NCI-H526 (cell line): ENCODE measurements at places on chromosomes 3 and 15.

GRCh38 chr3:127762077-127762786 is 60.1 kb downstream of the MGLL start:
- DNase-seq: no peak

- DNase-seq: no peak
Measured at GRCh38 chr3:126935756-126936509, 47.0 kb upstream of the PLXNA1 start.

DNA sequence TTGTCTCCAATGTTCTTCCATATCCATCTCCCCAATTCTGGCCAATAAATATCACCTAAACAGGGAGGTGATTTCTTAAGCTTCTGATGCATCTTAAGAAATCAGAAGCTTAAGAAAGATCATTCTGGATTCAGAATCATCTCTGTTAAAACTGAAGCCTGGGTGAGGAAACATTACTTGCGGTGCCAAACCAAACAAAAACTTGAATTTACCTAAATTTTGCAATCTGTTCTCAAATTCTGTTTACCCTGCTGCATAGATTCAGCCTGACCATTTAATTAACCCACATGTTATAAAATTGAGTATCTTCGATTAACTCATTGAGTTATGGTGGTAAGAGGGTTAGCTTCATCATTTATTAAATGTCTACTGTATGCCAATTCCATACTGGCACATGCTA is 204.4 kb upstream of the ZNF385D start:
- DNase-seq: no peak

DNA sequence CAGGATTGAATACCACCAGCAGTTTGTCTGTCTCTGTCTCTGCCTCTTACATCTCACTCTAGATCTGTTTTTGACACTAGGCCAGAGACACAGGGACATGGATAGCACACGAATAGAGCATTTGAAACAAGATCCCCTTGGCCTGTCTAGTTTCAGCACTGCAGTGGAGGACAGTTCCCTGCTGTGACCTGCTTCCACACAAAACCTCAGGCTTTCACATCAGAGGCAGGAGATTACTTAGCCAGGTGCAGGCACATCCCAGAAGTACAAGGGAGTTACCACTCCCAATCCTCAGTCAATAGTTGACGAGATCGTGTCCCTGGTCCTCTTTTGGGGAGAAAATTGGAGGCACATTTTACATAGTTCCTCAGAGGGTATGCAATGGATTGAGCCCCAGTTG is 34.0 kb upstream of the CCK start:
- no peak for DNase-seq

- peak; percentile 76 for DNase-seq
Measured at GRCh38 chr15:71440489-71441110, 325.3 kb downstream of the THSD4 start.

DNA sequence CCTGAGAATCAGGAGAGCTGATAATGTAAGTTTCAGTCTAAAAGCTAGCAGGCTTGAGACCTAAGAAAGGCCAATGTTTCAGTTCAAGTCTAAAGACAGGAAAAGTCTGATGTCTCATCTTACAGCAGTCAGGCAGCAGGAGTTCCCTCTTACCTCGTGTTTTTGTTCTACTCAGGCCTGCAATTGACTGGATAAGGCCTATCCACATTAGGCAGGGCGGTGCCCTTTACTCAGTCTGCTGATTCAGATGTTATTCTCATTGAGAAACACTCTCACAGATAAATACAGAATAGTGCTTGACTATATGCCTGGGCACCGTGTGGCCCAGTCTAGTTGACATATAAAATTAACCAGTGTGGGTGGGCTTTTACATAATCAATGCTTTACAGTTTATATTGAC is 122.4 kb downstream of the NR1D2 start:
- no peak for DNase-seq

DNA sequence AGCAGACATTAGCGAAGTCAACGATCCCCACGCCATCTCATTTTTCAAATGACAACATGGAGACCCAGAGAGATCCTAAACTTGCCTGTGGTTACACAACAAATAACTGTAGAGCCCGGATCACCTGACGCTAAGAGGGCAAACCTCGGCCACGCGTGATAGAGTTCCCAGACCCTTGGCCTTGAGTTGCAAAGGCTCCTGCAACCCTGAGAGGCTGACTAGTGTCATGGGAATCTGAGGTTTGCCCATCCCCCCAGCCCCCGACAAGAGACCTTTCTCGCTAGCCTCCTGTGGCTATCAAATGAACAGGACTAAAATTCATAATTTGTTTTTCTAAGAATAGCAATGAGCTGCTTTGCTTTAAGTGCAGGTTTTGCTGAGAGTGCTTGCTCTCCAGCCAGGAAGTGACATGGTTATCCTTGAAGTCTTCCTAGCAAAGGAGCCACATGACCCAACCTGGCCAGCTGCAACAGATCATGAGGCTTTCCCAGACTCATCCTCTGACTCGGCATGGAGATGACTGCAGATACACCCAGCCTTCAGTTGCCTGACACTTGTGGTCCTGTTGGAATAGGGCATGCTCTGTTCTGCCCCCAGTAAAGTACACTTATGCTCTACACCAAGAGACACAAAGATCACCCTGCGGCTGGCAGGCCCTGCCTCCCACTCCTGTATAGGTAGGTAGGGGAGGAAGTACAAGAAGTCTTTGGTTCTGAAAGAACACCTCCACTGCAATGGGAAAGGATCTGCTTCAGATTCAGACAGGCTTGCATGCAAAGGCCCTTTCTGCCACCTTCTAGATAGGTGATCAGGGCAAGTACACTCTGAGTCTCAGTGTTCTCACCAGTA is 36.0 kb downstream of the MCF2L2 start:
- no peak for DNase-seq

GRCh38 chr15:69388260-69388705 is 25.9 kb upstream of the KIF23 start:
- DNase-seq: no peak

DNA sequence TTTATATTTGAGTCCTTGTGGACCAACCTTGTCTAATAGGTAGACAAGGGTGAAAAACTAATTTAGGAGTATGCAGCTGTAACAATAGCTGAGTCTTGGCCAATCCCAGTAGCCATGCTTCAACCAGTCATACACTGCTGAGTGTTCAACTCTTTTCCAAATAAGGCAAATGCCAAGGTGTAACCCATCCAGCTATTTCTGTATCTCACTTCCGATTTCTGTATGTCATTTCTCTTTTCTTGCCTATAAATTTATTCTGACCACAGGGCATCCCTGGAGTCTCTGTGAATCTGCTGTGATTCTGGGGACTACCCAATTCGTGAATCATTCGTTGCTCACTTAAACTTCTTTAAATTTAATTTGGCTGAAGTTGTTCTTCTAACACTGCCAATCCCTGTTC is 93.2 kb downstream of the MAGI1 start:
- DNase-seq: no peak

- DNase-seq: no peak
Measured at GRCh38 chr15:38058596-38059075, 124.2 kb downstream of the TMCO5A start.

DNA sequence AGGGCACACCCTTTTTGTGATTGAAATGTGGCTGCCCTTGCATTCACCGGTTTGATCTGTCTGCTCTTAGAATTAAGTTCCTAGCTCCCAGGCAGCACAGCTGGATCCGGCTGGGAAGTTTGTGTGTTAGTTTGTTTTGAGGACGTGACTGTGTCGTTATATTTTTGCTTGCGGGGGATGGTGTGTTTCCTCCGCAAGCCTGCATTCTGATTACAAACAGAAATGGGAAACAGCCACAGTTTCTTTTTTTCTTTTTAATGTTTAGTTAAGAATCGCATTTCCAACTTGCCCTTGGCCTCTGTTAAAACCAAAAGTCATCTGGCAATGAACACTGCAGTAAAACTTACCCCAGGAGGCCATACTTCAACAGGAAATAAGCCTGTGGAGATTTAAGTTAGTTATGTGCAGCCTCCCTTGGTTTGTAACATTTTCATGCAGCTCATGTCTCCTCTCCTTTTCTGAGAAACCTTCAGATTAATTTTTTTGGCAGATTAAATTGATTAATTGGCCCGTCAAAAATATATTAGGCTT is 888 bp downstream of the TMOD3 start:
- DNase-seq: peak; percentile 75

- no peak for DNase-seq
Measured at GRCh38 chr3:38828681-38829080, 12.7 kb upstream of the SCN10A start.

GRCh38 chr3:65583188-65583587 is 455.5 kb downstream of the MAGI1 start:
- DNase-seq: no peak

DNA sequence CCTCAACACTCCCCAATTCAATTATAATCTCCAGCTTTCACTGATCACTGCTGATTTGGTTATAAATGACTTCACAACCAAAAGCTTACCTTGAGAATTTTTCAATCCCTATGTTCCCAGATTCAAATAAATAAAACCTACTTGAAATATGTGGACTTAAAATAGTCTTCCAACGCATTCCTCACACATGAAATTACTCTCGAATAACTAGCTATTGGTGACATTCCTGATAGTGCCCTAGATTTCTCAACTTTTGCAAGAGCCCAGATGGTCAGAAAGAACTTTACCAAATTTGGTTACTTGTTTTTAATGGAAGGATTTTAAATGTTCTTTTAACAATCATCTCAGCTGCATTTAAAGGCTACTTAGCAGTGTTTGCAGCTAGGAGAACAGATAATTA is 605.5 kb downstream of the FHIT start:
- no peak for DNase-seq

DNA sequence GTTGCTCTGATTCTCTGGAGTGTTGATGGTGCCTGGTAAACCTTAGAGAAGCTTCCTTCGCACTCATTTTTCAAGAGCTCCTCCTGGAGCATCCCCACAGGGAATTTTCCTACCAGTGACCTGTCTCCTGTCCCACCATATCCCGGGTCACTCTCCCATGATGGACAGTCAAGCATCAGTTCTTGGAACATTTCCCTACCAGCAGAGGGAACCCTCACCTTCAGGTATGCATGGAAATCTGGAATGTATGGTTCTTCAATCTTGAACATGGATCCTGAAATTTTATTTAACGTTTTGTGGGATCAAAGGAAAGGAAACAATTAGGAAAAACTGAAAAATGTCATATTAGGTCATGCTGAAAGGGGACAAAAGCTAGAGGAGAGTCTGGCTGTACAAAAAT is 153.8 kb downstream of the SPATA16 start:
- no peak for DNase-seq

DNA sequence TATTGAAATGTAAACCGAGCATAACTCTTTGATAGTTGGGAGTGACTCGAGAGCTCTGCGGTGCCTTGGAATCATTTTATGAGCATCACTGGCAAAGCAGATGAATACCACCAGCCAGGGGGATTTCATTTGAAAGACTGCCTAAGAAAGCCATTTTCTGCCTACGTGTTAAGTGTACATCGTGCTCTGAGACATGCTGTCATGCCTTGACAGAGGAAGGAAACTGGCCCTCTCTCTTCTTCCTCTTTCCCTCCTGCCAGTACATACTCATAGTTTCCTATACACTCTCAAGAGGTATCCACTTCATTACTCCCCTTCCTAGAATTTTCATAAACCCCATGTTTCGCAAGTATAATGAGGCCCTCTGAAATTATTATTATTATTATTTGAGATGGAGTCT is 8.8 kb downstream of the BCL2A1 start:
- no peak for DNase-seq

DNA sequence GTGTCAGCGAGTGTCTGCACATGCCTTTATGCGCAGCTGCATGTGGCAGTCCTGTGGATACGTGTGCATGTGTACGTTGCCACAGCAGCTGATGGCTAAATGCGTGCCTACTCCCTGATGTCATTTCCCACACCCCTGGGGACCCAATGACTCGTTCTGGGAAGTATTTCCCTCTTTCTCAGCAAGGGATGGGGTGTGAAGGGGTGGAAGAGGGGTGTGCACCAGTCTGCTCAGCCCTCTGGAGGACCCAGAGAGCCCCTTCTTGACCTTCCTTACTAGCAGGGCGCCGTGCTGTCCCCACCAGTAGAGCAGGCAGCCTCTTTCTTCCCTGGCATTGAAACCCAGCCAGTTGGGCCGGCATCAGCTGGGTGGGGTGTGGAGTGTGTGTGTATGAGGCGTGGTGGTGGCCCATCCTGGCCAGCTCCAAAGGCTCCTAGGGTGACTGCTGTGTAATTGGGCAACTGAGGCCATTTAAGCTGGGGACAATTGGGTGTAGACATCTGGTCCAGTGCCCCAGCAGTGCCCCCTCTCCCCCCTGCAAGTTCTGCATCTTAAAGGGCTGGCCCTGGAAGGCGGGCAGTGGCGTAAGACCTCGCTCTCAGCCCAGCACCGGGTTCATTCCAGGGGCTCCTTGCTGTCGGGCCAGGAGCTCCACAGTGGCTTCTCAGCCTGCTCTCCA is 19.2 kb downstream of the SNX33 start:
- DNase-seq: no peak

GRCh38 chr3:126941721-126942270 is 41.1 kb upstream of the PLXNA1 start:
- DNase-seq: no peak

DNA sequence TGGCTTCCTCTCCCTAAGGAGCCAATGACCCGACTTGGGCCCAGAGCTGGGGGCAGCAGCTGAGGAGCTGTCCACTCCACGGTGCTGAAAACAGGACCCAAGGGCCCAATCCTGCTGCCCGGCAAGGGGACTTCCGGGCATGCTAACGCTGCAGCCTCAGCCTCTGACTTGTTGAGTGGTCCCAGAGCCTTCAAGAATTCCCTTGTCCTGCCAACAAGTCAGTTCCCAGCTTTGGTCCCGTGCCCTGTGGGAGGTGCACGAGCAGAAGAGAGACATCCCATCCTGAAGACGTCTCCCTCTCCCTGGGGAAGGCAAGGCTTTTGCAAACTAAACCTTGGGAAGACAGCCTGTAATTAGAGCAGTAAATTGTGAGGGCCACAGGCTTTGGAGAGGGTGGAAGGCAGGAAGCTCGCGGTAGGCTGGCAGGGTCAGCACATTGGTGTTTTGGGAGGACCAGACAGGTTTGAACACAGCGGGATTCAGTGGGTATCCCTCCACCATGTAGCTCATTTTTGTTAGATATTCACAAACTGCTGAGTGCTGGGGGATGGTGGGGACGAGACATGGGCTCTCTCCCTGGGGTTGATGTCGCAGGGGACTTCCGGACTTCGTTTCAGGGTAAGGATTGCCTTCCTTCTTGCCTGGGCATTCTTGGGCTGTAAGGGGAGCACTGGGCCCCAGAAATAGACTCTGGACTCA is 29.8 kb upstream of the PRR23E start:
- DNase-seq: no peak

DNA sequence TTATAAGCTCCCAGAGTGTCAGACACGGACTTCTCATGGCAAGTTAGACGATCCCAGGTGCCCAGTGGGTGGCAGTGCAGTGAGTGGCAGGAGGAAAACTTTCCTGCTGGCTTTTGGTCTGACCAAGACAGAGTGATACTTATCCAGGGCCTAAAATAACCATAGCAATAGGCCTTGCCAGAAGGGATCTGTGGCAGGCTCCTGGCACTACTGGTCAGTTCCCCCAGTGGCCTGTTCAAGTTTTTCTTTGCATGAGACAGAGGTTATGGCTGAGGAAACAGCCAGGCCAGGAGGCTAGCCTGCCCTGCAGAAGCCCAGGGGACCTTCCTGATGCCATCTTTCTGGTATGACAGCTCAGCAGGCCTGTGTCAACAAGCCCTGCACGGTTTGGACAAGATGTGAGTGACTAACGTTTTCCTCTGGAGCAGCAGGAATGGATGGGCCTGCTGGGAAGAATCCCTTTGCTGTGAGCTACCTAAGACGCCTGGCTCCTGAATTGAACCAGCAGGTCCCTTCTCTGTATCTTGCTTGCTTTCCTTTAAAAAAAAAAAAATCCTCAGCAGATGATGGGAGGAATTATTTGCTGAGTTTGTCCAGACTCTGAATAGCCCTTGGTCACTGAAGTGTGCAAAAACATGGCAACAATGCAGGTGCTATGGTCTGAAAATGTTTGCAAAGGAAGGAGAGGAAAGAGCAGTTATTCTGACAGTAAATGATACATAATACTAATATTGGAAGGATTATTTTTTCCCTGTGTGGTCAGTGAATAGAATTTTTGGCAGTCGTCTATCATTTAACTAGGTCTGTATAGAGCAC is 18.0 kb downstream of the SCG5 start:
- DNase-seq: peak; percentile 53
